Cerebellar nuclear complex (tissue), 1 donor: ENCODE measurements at places on chromosomes 5 and 9.

GRCh38 chr9:113876151-113876992 is at the start of gene ZNF618:
Gene ZNF618 (plus strand): TSS chr9:113876309. CDS start chr9:113876381, 72 bp downstream.
- no peak for DNase-seq

GRCh38 chr9:70060883-70061507 is 17.3 kb downstream of the MAMDC2 start:
- no peak for DNase-seq

GRCh38 chr5:176528301-176528700 is 8.9 kb downstream of the RNF44 start:
- DNase-seq = no peak

GRCh38 chr9:98121058-98121457 is 2.0 kb upstream of the TRIM14 start:
- DNase-seq = no peak

DNA sequence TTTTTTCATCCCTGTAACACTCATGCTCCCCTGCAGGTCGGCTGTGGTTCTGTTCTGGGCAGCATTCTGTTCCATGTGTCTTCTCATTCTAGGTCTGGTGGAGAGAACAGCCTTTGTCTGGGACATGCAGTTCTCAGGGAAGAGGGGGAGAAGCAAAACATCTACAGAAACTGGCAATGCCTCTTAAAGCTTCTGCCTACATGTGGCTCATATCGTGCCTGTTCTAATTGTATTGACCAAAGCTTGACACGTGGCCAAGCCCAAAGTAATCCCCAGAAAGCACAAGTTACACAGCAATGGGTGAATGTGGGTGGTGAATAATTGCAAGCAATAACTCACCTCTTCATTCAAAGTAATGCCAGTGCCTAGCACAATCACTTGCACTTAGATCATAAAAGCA is 218.2 kb upstream of the IL12B start:
- DNase-seq = no peak

DNA sequence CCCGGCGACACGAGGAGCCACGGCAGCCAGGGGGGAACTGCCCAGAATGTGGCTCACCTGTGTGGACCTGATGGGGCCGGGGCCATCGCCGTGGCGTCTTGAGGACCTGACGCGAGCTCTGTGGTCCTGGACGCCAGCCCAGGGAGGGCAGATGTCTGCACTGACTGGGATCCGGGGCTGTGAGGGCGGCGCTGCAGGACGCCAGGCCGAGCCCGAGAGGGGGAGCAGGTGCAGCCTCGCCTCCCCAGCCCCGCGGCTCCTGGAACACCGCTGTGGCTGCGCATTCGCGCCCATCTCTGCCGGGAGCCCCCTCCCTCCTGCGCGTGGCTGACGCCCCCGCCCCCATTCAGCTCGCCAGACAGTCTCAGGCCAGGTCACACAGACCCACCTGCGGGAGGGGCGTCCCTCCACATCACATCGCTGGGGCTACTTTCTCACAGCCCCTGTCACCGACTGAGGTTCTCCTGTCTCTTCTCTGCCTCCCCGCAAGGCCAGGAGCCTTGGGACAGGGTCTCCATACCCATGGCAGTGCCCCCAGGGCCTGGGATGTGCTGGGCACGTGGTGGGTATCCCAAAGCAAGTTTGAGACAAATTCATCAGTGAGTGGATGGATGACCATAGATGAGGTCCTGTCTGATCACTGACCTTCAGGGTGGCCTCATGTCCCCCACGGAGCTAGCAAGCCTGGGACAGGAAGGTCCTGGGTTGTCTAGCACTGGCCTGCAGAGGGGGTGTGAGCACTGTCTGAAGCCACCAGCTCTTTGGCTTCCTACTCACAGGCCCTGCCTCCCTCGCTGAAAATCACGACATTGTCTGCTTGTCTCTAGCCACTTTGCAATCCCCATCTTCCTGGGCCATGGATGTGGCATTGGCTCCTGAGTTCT is 47.3 kb downstream of the RASGEF1C start:
- DNase-seq = peak; percentile 32

GRCh38 chr9:132505991-132506655 is 76.3 kb upstream of the BARHL1 start:
- no peak for DNase-seq

DNA sequence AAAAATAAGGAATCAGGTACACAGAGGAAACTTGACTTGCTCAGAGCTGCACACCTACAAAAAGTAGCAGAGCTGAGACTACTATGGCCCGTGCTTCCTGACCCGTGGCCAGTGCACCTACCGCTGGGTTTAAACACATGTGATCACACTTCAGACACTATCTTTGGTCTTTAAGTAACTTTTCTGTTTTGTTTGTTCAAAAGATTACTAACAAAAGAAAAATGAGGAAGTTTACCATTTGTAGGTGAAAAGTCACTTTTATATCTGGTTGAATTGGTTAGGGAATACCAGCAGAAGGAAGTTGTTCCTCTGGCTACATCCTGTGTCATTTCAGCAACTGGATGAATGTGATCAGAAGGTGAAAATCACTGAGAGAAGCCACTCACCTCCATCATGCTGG is 6.5 kb upstream of the SYK start:
- no peak for DNase-seq

DNA sequence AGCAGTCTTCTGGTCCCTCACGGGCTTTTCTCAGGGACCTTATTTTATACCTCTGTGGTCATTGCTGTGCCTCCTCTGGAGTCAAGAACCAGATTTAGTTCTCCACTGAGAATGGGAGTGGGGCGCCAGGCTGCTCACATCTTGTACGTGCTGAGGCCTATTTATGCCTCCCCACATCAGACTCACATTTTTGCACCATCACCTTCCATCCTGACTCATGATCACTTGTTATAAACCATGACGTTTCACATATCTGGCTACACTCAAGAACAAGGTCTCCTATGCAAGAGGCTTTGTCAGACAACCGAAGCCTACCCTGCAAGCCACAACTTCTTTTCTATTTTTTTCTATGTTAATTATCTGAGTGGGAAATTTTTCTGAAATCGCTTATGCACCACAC is 10.7 kb downstream of the PRUNE2 start:
- no peak for DNase-seq

GRCh38 chr9:107175041-107175440 is 108.0 kb upstream of the RAD23B start:
- DNase-seq = no peak

DNA sequence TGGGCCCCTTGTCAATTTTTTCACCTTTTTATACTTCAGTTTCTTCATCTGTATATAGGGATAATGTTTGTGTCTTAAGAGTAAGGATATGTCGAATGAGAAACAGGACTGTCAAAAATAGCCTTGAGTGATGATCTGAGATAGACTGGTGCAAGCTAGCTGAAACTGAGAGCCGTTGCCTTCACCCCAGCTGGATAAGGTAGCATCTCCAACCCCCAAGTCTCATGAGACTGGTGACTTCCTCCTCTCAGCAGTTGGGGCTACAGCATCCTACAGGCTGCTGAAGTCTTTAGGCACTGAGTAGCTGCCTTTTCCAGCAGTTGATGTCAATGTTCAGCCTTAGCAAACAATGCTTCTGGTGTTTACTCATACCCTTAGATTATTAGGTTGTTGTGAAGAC is 330.2 kb downstream of the OSTF1 start:
- no peak for DNase-seq

DNA sequence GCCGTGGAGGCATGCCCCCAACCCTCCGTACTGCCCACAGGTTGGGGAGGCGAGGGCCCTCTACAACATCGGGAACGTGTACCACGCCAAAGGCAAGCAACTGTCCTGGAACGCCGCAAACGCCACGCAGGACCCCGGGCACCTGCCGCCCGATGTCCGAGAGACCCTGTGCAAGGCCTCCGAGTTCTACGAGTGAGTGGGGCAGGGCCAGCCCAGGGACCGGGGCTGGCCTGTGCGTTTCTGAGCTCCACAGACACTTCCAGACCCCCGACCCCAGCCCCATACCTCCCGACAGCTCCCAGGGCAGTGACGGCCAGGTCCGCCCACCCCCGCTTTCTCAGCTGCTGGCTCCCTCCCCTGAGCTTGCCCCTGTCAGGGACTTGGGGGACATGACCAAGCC is 9.5 kb downstream of the GPSM1 start:
- DNase-seq = no peak

- DNase-seq = no peak
Measured at GRCh38 chr9:2231829-2232228, 216.7 kb downstream of the SMARCA2 start.

- no peak for DNase-seq
Measured at GRCh38 chr9:34536685-34537084, 13.9 kb upstream of the ENHO start.

GRCh38 chr9:19161257-19162025 is 34.1 kb upstream of the PLIN2 start:
- DNase-seq = no peak

GRCh38 chr9:99811598-99812383 is 9.9 kb upstream of the NR4A3 start:
- no peak for DNase-seq

GRCh38 chr9:111298731-111299598 is 31.1 kb downstream of the OR2K2 start:
- no peak for DNase-seq

DNA sequence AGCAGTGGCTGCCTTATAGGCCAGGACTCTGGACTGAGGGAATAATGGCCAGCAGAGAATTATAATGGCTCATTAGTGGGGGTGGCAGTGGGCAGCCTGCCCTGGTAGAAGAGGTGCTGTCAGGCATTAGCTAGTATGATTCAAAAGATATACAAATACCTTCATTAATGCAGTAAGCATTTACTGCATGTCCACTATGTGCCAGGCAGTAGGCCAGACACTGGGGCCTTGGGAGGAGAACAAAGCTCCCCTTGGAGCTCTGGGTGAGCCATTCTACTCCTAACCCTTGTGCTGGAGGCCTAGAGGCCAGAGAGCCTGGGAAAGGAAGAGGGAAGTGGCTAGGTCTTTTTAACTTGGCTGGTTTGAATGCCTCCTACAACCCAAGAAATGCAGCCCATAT is 2.0 kb upstream of the GARNL3 start:
- no peak for DNase-seq

- no peak for DNase-seq
Measured at GRCh38 chr5:12616093-12616492, 711.8 kb upstream of the CTNND2 start.

GRCh38 chr5:180400416-180400815 is 47.3 kb upstream of the GFPT2 start:
- DNase-seq = no peak

DNA sequence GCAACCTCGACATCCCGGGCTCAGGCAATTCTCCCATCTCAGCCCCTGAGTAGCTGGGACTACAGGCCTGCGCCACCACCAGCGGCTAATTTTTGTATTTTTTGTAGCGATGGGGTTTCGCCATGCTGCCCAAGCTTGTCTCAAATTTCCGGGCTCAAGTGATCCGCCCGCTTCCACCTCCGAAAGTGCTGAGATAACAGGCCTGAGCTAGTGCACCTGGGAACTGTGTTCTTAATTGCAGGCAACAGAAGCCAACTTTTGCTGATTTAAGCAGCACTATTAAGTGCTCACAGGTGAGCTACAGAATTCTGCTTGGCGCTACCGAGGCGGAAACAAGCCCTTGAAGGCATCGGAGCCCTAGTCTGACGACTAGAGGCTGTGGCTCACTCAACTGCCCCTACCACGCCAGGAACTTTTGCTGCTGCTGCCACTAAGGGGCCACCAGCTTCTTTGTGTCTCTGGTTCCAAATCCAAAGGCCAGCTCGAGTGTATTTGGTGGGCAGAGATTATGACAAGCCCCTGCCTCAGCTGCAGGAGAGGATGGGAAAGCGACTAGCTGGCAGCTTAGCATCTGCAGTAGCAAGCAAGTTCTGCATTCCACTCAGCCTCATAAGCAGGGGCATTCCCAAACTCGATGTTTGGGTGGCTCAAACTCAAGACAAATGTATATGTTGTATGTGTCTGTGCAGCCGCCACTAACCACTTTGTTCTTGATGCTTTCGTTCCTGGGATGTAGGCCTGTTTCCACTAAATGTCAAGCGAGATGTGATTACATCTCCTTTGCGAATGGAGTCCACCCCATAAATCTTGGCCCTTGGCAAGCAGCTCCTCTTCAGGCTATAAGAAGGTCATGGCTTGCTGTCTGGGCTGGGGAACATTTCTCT is 10.6 kb upstream of the HMCN2 start:
- DNase-seq = no peak

DNA sequence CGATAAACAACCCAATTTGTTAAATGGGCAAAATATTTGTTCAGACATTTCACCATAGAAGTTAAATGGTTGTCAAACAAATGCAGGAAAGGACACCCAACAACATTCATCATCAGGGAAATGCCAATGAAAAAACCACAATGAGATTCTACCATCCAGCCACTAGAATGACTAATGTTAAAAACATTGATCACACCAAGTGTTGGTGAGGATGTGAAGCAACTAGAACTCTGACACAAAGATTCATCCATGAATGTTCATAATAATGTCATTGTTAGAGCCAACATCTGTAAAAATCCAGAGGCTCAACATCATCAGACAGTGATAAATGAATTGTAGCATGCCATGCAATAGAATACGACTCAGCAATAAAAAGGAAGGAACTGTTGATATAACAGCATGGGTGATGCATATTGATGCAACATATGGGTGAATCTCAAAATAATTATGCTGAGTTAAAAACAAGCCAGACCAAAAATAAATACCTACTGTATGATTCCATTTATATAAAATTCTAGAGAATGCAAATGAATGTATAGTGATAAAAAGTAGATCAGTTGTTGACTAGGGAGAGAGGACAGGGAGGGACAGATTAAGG is 55.9 kb upstream of the UNC5A start:
- DNase-seq = no peak

- no peak for DNase-seq
Measured at GRCh38 chr5:117947836-117948235, 1040.5 kb downstream of the DTWD2 start.

DNA sequence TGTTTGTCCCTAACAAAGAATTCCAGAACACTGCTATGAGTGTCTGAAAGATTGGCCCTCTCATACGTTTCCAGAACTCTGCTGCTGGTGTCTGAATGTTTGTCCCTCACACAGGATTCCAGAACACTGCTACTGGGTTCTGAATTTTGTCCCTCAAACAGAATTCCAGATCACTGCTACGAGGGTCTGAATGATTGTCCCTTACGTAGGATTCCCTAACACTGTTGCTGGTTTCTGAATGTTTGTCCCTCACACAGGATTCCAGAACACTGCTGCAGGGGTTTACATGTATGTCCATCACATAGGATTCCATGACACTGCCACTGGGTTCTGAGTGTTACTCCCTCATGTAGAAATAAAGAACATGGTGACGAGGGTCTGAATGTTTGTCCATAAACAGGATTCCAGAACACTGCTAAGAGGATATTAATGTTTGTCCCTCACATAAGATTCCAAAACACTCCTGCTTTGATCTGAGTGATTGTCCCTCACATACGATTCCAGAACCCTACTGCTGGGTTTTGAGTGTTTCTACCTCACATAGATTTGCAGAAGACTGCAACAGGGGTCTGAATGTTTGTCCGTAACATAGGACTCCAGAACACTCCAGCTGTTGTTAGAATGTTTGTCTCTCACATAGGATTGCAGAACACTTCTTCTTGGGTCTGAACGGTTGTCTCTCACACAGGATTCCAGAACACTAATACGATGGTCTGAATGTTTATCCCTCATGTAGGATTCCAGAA is 214.4 kb downstream of the FOXD4L6 start:
- DNase-seq = no peak

GRCh38 chr5:115605436-115605835 is 3.2 kb upstream of the TICAM2 start:
- no peak for DNase-seq
